ENCODE measurements at places on chromosomes 12 and 14.

DNA sequence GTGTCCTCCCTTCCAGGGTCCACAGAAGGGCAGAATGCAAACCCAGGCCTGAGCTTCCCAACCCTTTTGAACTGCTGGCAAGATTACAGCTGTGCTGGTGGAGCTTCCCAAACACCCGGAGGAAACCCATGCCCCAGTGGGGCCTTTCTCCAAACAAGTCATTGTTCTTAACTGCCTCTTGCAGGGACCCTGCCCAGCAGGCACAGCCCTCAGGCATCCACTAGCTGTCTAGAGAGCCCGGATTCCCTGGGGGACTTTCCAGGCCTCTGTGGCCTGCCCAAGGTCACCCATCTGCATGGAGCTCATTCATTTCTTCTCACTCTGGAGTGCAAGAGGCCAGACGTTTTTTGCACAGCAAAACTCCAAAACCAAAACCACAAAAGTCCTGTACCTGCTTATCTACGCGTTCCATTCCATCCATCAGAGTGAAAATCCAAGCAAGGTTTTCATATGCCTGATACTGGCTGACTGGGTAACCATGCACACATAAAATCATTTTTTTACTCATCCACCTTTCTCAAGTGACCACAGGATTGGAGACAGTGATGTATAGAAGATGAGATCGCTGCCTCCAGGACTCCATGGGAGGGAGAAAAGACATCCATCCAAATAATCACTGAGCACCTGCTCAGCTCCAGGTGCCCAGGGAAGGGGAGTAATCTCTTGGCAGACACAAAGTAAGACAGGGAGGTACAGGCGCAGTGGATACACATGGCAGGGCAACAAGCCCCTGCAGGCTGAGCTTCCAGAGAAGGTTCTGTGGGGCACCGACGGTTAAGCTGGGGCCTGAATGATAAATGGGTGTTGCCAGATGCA lies 17.2 kb upstream of the BDKRB2 start:
- no peak for DNase-seq

DNA sequence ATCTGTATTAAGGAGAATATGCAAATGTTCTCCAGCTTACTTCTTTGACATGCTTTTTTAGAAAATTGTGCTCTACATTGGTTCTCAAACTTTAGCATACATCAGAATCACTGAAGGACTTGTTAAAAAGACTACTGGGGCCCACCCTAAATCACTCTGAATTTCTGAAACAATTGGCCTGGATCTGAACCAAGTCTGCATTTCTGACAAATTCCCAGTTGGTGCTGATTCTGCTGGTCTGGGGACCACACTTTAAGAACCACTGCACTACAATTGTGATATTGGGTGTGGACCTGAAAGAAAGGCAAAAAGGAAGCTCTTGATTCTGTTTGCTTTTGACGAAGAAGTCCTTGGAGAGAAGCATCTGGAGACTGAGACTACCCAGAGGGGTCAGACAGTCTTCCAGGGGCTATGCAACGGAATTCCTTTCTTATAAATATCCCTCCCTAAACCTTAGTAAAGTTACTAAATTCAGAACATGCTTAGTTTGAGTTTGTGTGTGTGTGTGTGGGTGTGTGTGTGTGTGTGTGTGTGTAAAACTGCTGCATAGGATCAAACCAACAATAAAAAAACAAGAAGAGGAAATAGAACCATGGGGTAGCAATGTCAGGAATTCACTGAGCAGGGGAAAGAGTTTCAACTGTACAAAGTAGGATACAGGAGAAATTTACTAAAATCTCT lies 36.8 kb downstream of the EAPP start:
- no peak for DNase-seq

- no peak for DNase-seq
Measured at GRCh38 chr14:40122968-40123648, 690.9 kb upstream of the FBXO33 start.

DNA sequence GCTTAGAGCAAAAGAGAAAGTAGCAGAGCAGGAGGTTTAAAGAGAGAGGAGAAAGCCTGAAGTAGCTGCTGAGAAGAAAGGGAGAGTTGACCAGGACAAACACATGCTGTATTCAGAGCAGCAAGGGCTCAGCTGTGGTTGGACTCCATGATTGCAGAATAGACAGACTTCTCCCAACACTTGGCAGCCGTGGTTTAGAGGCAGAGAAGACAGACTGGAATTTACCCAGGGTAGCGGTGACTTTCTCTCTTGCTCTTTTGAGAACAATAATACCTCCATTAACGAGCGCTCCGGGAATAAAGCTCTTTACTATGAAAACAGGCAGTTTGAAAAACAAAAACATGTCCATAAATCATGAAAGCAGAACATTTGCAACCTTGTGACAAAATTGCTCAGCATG lies 21.4 kb upstream of the IGF1 start:
- no peak for DNase-seq

GRCh38 chr14:63877550-63877939 lies 24.7 kb downstream of the SYNE2 start:
- no peak for DNase-seq

- peak; percentile 61 for DNase-seq
Measured at GRCh38 chr14:64760146-64760755, 56.0 kb downstream of the PLEKHG3 start.

DNA sequence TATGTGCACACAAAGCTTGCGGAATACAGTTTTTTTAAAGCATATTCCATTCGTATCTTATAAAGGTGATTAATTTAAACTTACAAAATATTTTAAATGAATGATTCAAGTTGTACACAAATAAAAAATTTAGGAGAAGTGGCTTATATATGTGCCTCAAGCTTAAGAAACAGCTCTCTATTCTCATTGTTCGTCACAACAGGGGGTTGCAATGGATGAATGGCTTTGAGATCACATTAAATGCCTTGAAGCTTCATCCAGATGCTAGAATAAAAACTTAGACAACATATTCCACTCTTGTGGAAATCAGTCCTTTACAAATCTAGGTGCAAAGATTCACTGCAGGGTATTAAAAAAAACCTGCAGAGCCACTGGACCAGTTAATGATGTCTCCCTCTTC lies 303.9 kb upstream of the LRFN5 start:
- DNase-seq: no peak

DNA sequence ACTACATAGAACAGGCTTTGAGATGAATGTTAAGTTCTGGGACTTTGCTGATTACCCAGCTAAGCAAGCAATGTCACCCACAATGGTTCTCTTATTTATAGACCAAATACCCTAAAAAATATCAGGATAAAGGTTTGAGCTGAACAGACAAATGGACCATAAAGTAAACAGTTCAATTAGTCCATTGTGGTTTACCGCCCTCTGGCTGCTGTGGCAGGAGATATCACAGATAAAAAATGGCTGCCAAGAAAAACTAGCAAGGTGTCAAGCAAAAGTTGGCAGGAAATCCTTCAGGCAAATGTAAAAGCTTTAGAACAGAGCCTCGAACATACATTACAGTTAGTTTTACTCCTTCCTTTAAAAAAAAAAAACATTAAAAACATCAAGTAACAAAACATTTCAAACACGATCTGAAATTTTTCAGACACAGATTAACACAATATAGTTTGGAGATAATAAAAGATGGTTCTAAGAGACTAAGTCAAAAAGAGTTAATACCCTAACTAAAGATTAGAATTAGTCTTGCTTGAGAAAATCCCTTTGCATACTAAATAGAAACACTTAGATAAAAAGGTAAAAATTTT lies 41.3 kb downstream of the MED13L start:
- peak; percentile 41 for DNase-seq

- no peak for DNase-seq
Measured at GRCh38 chr12:123757561-123757960, 4.5 kb upstream of the DNAH10 start.

Data from RWPE1 (cell line).